GM18507 (cell line): ENCODE measurements at places on chromosomes 16 and 17.

DNA sequence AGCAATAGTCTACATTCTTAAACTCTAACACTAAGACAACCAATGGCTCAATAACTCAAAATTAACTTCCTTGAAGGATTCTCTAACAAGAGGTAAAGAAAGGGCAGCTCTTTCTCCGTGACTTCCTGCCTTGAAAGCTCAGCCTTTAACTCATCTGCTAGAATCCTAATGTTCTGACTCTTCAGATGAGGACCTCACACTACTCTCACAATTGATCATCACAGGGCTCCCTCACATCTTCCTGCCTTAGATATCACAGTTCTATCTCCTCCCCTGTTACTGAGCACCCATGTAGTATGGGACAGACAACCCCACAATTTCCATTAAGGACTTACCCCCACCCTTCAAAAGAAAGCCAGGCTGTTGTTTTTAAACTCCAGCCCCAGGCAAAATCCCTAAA, 33.5 kb downstream of the SMURF2 start:
- DNase-seq = no peak

DNA sequence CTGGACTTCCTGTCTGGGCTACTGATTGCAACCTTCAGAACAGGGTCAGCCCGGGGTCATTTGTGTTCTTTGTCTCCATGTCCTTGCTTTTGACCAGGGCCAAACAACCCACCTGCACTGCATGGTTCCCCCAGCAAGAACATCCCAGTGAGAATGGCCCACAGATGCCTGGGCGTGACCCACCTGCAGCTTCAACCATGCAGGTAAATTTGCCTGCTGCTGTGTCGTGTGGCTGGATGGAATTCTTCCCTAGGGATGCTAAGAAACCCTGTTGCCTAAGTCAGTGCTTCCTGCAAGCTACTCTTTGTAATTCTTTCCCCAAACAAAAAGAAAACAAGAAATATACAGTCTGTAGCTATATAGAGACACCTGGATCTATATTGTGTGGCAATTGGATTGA, 12.5 kb downstream of the CDH13 start:
- DNase-seq = no peak

- DNase-seq = no peak
Observed at GRCh38 chr17:75557852-75558665, 29.5 kb upstream of the MYO15B start.

DNA sequence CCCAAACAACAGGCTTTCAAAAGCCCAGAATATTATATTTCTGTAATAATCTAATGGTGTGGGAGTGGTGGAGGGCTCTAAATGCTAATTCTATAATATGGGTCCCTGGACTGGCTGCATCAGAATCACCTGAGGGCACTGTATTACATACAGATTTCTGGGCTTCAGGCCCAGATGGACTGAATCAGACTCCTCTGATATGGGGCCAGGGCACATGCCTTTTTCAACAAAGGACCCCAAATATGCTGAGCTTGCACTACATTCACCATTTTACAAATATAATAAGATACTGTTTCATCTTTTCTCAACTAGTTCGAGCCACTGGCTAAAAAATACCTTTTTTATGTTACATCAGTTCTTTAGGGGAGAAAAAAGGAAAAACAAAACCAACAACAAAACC, 309.7 kb downstream of the MAP2K6 start:
- no peak for DNase-seq
